ENCODE measurements at places on chromosomes 4 and X.

DNA sequence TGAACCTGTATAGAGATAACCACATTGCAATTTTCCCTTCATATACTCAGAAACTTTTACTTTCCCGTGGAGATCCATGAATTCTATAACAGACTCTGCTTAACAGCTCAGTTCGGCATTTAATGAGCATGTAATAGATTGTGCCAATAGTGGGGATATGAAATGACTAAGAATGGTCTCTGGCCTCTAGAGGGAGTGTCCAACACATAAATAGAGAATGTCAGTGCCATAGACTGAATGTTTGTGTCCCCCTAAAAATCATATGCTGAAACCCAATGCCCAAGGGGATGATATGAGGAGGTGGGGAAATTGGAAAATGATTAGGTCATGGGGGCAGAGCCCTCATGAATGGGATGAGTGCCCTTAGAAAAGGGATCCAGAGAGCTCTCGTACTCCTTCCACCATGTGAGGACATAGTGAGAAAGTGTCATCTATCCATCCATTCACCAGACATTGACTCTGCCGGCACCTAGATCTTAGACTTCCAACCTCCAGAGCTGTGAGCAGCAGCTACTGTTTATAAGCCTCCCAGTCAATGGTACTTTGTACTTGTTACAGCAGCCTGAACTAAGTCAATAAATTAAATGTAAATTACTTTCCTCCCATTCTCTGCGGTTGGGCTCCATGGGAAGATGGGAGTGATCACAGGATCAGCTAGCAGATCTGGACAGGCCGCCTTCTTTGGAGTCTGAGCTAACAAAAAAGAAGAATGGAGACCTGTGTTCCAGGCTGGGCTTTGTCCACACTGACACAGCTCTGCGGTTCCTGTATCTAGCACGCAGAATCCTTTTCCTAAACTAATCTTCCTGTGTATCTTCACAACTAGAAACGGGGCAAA lies 28.1 kb upstream of the HPSE start:
- no peak for DNase-seq

GRCh38 chrX:40853816-40854123 lies 118.4 kb upstream of the MED14 start:
- DNase-seq = no peak

DNA sequence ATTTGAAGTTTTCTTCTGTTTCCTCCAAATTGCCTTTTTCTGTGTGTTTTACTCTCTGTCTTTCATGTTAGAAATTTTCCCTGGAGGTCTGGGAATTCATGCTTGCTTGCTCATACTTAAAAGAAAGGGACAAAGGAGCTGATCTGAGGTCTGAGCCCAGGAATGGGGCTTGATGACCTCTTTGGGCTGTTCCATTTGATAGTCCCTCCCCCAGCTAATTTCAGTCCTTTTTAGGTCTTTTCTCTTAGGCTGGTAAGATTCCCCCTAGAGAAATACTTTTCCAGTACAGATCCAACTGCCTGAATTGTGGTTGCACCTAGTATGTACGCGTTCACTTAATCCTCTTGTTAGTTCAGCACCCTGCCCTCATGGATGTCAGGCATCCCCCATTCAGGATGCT lies 5.5 kb upstream of the PIGA start:
- no peak for DNase-seq

DNA sequence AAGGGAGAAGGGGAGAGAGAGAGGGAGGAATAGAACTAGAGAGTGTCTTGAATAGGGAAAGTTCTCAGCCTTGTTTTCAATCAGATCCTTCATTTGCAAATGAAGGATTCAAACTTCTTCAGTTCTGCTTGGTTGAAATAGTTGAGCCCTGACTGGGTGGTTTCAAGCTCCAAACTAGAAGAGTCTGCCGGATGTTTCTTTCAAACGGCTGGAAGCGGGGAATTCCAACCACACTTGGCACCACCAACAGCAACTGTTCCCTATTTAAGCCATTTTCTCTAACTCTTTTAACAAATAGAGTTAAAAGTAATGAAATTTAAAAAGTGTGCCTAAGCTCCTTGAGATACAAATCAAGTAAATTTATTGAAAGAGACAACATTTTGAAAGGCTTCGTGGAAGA lies 67.5 kb upstream of the DDX60 start:
- DNase-seq = no peak

GRCh38 chr4:18566970-18567799 lies 545.6 kb upstream of the LCORL start:
- no peak for DNase-seq

GRCh38 chr4:36321176-36321575 lies 39.8 kb downstream of the DTHD1 start:
- no peak for DNase-seq

- no peak for DNase-seq
These were observed 86.0 kb upstream of the C1QTNF7 start for GRCh38 chr4:15341733-15342300.

GRCh38 chr4:117447925-117448324 lies 362.5 kb upstream of the TRAM1L1 start:
- DNase-seq = no peak

DNA sequence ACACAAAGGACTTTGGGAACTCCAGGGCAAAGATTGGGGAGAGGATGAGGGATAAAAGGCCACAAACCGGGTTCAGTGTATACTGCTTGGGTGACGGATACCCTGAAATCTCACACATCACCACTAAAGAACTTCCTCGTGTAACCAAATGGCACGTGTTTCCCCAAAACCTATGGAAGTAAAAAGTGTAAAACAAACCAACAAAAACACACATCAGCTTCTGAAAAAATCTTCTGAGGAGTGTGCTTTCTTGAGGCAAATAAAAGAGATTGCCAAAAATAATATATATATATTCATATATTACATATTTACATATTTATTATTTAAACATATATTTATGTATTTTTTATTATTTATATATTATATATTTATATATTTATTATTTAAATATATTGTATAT lies 3.9 kb downstream of the P2RY8 start:
- no peak for DNase-seq

DNA sequence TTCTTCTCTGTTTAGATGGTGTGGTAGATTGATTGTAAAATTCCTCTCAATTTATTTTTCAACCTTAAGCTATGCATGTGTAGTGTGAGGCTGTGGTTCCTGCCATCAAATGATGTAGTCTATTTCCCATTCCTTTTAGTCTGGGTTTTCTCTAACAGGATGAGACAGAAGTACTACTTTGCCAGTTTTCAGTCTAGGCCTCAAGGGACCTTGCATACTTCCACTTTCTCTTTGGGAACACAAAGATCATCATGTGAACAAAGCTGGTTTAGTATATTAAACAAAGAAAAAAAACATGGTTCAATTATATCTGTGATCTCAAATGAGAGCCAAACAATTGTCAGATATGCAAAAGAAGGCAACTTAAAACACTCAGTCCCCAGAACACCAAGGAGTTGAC lies 1284.0 kb downstream of the RAPGEF2 start:
- DNase-seq = no peak

DNA sequence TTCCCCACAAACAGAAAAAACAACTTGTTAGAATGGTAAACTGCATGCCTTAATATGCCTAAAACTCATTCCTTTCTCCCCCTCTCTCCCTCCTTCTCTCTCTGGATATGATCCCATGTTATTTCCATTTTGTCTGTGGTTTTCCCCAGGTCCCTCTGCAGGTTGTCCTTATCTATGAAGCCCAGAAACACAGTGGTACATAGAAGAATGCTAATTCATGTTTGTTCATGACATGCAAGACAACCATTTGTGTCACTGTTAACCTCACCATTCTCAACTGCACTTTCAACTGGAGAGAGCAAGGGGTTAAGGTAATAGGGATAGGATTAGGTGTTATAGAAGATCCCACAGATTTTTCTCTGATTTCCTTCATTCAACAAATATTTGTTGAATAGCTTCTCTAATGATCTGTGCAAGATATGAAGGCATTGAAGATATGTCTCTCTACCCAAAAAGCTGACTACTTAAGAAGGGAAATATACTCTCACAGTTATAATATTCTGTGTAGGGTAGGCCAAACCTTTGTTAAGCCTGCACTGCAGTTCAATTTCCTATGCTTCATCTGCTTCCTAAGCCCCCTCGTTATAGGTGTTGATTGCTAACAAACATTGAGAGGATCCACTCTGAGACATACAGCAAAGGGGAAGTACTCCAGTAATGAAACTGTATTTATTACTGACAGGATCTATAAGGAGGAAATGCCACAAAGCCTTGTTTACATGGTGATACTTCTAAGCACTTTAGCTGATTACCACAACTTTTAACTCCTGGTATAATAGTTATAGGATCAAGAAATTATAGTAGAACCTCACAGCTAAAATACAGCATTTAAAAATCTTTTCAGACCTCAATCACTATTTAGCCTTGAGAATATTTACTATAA lies 96.1 kb downstream of the FRYL start:
- no peak for DNase-seq

DNA sequence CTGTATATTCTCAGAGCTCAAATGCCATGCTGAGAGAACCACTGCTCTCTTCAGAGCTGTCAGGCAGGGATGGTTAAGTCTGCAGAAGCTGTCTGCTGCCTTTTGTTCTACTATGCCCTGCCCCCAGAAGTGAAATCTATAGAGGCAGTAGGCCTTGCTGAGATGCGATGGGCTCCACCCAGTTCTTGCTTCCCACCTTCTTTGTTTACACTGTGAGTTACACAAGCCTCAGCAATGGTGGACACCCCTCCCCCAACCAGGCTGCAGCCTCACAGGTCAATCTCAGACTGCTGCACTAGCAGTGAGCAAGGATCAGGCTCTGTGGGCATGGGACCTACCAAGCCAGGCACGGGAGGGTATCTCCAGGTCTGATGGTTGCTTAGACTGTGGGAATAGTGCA lies 271.6 kb downstream of the CENPC start:
- DNase-seq = no peak

DNA sequence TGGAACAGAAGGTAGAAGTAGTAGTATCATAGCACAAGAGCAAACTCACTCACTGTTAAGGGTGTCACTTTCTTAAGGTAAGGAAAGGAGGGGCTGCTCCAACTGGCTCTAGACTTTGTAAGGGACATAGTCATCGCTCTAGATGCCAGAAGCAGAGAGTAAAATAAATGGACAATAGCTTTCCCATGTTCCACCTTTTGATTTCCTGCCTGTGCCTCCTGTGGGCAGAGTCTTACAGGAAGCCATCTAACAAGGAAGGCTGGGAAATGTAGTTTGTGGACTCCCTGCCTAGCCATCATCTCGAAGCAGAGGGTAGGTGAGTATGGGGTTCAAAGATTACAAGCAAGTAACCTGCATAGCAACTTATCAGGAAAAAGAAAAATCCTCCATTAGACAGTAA lies 1.7 kb upstream of the METTL14 start:
- DNase-seq = no peak

DNA sequence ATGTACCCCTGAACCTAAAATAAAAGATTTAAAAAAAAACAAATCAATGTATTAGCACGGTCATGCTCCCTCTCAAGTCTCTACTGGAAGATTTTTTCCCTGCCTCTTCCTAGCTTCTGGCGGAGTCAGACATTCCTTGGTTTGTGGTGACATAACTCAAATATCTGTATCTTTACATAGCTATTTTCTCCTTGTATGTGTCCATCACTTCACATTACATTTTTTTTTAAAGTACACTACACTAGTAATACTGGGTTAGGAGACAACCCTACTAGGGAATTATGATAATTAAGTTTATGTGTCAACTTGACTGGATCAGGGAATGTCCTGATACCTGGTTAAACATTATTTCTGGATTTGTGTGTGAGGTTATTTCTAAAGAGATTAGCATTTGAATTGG lies 1197.9 kb downstream of the TECRL start:
- no peak for DNase-seq

- no peak for DNase-seq
These were observed 240.1 kb downstream of the STIM2 start for GRCh38 chr4:27100713-27101112.

DNA sequence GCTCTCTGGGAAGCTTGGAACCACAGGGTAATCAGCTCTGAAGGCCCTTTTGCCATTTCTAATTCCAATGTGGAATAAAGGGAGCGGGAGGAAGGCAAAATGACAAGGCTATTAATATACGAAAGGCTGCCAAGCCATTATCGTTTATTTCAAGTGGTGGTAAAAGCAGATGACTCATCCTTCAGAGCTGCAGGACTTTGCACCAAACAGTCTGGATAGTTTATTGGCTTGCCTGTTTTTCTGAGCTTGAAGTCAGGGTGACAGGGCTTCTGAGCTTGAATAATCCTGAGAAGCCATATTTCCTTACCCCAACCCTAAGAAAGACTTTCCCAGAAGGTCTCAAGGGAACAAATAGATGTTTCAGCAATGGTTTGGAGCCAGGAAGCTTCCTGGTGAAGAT lies 7.7 kb upstream of the GABRE start:
- no peak for DNase-seq

GRCh38 chr4:139333046-139333445 lies 30.8 kb upstream of the NDUFC1 start:
- no peak for DNase-seq

DNA sequence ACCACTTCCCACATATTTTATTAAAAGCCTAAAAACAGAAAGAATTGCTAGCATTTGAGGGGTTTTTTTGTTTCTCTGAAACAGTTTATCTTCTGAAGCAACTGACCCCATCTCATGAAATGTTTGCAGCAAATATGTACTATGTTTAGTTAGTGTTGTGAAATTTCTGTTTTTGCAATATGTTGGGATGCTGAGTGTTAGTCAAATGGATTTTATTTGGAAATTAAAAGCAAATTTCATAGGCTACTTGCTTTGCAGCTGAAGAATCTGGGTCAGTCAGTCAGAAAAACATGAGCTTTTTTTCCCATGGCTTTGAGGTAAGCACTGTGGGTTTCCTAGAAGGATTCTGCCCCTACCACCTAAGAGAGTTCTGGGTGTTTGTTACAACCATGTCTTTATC lies 184.9 kb upstream of the DKK2 start:
- no peak for DNase-seq

GRCh38 chrX:113793563-113793962 lies 790.3 kb upstream of the HTR2C start:
- DNase-seq = no peak

DNA sequence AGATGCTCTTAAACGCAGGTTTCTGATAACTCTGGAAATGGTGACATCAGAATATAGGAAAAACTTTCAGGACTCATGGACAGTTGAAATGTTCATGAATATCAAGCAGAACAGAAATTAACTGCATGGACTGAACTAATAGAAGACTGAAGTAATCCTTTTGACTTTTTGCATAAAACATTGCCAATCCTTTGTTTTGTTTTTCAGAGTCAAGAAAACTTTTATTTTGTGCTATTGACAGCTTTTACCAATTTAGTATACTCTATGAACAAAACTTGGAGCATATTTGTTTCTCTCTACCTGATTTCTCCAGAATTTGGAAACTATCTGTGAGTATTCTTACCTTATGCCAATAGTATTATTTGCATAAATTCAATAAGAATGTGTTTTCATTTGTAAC lies 61.2 kb upstream of the HMX1 start:
- DNase-seq = no peak

GRCh38 chr4:178784491-178784890 lies 1342.3 kb upstream of the AGA start:
- no peak for DNase-seq

- no peak for DNase-seq
These were observed 64.7 kb downstream of the WFS1 start for GRCh38 chr4:6334203-6334887.

DNA sequence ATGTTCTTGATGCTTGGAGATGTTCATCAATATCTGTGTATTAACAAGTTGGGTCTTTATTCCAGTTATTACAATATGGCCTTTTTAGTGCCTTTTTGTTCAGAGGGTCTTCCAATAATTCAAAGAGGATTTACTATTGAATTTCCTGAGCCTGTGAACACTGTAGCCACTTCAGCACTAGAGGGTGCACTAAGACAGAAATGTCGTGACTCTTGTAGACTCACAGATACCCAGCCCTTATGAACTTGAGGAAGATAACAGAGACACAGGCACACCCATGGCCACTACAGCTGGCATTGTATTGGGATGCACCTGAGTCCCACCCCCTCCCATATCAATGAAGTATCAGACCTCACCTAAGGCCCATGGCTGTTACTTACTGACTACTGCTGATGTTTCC lies 54.4 kb upstream of the ACTRT1 start:
- DNase-seq = no peak

Measured in GOT3 (cell line).